ENCODE measurements at places on chromosomes 7 and 10.

DNA sequence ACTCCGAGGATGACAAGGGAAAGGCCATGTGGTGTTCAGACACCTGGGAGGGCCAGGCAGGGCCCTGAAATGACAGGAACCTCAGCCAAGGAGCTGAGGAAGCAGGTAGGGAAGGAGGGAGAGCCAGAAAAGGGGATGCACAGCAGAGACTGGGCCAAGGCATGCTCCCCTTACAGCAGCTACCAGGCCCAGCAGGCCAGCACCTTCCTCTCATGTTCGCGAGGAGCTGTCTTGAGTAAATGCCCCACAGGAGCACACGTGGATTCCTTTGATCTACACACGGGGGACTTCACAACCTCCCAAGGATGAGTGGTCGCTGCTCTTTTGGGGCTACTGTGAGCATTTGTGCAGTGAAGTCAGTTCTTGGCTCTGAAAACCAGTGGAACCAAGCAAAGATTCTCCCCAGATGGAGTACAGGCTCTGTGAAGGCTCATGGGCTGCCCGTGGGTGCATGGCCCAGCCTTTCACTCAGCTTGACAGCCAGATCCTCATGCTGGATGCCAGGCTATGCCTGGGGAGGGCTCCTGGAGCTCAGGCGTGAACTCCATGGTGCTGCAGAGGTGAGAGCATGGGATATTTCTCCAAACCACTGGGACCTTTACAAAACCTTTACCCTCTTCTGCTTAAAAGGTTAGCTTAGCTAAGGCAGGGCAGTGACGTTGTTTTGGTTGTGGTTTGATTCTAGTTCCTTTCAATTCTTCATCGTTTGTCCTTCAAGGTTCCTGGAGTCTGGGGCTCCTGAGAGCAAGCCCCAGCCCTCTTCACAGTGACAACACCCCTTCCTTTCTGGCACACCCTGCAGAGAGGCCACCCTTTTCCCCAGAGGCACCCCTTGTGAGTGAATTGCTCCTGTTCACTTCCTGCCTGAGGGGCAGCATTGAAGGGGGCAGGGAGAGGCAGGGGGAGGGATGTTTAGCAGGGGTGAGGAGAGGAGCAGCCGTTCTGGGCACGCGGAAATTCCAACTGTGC, 74.2 kb upstream of the ZPBP start:
- no peak for DNase-seq

DNA sequence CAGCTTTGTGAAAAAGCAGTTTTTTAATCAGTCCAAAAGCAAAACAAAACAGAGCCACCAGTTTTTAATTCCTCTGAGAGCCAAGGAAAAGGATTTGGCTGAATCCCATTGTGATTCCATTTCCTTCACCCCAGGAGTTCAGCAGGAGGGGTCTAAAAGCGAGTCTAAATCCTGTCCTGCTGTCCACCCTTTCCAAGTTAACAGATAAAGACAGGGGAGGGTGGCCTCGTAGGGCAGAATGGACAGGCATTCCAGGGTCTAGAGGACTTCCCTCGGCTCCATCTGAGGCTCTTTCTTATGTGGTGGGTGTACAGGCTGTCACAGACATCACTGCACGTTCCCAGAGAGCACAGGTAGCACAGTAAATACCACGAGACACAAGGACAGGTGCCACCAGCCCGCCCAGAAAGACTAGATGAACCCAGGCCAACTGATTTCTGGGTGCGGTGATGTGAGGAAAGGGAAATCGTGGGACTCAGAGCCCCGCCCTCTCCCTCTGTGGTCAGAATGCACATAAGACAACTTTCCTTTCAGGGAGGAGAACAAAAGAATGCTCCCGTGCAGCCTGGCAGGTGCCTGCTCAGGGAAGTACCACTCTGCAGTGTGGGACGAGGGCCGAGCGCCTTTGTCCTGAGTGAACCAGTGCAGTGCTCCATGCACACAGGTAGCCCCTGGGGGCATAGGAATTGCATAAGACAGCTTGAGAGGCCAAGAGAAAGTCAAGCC, 119.7 kb downstream of the ABLIM1 start:
- DNase-seq, result no peak

DNA sequence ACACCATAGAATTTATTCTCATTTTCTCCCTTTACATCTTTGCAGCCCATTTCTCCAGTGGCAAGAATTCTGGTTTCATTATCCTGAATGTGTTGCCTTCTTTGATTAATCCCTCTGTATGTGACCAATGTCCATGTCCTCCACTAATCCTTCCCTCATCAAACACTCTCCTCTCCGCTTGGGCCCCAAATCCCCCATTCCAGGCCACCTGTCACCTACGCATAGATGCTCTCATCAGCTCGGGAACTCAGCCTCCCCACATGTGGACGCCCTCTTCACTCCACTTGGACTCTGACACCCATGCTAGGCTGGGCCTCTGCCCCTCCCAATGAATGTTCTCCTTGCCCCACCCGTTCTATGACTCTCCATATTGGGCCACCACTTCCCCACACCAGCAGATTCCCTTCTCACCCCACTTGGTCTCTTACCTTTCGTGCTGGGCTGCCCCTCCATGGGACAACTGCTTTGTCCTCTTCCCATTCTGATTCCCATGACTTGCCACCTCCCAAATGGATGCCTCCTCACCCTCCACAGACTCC, 18.7 kb upstream of the RBM20 start:
- DNase-seq, result no peak

DNA sequence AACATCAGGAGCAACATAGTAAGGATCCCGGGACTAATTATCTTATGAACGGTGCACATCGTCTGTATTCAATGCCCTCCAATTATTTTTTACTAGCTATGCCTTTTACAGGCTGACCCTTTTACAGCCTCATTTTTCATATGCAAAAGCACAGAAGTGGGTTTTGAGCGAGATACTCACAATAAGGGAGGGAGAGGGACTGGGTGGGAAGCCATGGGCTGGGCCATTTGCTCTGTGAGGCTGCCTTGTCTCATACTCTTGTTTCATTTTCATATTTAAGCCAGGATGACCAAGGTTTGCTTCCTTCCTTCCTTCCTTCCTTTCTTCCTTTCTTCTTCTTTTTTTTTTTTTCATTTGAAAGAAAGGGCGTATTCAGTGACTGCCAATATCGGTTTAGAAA, 259.3 kb downstream of the TRIL start:
- DNase-seq, result no peak

DNA sequence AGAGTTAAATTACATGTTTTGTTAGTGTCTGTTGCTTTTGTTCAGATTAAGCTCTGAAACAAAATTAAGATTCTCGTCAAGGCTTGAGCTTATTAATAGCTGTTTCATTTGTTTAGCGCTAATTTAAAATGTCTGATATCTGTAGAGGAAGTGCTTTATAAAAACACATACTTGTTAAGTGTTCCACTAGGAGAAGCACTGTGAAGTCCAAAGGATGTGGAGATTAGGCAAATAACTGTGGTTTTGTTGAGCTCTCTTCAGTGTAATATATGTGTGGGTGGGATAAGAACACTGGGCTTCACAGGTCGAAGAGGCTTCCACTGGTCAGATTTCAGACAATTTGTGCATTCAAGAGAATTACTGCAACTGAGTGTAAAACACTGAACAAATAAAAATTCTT, 242.0 kb downstream of the AUTS2 start:
- no peak for DNase-seq

- no peak for DNase-seq
Observed at GRCh38 chr10:110323503-110323902, 18.8 kb upstream of the SMNDC1 start.

GRCh38 chr7:140915935-140916555, 8.7 kb downstream of the BRAF start:
- no peak for DNase-seq

- DNase-seq, result no peak
Observed at GRCh38 chr10:8418631-8419030, 364.1 kb downstream of the GATA3 start.

DNA sequence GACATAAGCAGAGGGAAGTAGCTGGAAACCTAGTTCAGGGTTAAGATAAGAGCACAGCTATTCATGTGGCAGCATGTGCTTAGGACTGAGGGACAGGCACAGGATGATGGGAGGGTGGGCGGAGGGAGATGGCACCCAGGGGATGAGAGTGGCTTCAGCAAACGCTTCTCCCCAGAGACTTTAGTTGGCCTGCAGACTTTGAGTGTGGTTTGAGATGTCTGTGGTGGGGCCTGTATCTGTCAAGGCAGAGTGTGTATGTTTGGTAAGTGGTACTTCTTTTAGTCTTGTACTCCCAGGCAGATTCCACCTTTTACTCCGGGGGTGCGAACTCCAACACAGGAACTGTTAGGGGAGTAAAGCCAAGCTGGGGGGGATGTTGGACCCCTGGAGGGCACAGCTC, 88.9 kb downstream of the WDFY4 start:
- DNase-seq, result no peak

DNA sequence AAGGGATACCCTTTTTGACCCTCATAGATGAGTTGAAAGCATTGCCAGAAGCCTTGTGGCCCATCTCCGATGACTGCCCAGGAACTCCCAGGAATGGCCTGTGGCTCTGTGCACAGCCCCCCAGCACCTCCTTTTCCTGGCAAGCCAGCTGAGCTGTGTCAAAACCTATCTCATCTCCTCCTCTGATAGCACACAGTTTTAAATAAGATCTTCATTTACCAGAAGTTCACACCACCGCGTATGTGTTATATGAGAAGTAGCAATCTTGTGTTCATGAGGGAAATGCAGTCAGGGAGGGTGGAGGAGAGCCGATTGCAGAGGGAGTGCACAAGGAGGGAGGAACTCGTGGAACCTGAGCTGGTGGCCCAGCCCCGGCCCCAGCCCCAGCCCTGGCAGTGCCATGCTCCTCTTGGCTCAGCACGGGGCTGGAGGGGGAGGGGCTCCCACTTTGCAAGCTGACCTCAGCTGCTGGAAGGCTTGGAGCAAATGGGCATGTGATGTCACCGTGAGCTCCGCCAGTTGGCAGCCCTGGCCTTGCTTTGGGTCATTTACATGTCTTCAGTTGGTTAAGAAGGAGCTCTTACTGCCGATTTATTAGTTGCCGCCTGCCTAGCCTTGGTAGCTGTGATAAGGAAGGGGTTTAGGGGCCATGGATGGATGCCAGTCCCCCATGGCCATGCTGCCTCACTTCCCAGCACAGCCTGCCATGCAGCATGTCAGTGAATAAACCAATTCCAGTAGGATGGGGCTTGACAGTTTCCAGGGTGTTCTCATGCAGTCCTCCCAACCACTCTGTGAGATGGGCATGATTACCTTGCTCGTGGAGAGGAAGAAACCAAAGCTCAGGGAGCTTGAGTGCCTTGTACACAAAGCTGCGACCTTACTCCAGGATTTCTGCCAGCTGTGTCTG, 20.0 kb downstream of the UNC5B start:
- no peak for DNase-seq

- no peak for DNase-seq
Observed at GRCh38 chr7:162632-163297, 29.6 kb upstream of the FAM20C start.

- no peak for DNase-seq
Observed at GRCh38 chr10:5816170-5816569, 2.9 kb upstream of the GDI2 start.

- DNase-seq, result no peak
Observed at GRCh38 chr7:128892521-128893250, 17.8 kb downstream of the KCP start.

DNA sequence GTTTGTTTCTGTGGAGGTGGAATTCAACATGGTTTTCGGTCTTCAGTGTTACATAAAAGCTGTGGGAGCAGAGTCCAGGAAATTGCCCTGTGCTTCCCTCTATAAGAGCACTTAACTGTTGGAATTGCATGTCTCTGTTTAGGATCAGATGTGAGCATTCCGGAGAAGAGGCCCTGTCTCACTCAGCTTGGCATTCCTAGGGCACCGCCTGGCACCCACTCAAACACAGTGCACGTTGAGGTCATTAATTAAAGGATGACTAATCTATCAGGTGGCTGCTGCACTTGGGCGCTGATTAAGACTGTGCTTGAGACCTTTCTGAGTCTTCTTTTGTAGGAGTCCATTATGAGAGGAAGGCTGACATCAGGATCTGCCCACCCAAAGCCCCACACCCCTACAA, 82.8 kb upstream of the VIPR2 start:
- no peak for DNase-seq

DNA sequence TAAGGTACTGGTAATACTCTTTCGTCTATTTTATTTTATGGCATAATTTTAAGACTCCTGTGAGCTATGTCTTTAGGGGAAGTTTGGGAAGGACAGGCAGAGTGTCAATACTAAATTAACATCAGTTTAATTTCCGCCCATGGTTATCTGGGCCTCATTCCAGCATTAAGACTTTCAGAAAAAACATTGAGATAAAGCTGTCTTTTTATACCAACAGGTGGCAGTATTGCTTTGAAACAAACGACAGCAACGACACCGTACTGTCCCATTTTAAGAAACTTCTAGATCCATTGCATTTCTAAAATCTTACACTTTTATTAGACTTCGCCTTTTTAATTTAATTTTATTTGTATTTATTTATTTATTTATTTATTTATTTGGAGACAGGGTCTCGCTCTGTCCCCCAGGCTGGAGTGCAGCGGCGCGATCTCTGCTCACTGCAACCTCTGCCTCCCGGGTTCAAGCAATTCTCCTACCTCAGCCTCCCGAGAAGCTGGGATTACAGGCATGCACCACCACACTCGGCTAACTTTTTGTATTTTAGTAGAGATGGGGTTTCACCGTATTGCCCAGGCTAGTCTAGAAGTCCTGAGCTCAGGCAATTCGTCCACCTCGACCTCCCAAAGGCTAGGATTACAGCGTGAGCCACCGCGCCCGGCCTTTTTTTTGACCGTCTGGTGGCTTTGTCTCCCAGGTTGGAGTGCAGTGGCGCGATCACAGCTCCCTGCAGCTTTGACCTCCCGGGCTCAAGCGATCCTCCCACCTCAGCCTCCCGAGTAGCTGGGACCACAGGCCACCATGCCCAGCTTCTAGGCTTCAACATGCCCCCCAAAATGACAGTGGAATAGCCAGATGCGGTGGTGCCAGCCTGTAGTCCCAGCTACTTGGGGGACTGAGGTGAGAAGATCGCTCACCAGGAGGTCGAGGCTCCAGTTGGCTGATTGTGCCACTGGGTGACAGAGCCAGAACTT, 78.7 kb upstream of the C1GALT1 start:
- no peak for DNase-seq

DNA sequence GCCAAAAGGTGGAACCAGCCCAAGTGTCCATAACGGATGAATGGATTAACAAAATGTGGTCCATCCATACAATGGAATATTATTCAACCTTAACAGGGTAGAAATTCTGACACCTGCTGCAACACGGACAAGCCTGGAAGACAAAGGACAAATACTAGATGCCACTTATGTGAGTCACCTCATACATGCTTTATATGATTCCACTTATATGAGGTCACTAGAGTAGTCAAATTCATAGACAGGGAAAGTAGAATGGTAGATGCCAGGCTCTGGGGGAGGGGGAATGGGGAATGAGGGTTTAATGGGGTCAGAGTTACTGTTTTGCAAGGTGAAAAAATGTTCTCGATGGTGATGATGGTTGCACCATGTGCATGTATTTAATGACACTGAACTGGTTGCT, 34.0 kb upstream of the CYTH3 start:
- DNase-seq, result no peak
